ENCODE measurements at places on chromosomes 1 and 21.

DNA sequence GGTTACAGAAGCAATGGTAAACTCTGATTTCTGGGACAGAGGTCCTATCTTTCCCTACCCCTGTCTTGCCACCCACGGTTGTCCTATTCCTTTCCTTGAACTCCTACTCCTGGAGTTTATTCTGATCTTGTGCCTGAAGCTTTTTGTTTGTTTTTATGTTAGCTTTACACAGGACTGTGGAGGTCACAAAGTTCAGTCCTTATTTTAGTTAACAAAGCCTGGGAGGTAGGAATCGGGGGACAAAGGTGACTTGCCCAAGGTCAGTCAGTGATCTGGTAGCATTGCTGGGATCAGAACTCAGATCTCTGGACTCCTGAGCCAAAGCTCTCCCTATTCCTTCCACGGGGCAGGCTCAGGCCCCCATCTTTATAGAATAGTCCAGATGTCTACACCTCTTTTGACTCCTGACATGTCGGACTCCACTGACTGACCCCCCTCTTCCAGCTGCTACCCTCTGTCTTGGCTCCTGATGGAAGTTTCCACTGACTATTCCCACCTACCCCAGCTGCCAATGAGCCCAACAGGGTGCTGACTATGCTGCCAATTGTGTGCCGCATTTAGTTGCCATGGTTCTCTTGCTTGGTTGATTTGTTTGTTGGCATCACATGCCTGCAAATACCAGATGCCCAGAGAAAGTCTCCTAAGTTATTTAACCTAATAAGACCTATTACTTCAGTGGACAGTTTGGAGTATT is 9.9 kb downstream of the F5 start:
- no peaks in the 10 kb centered on the region for H3K36me3 ChIP-seq
- no peak overlapping the region for H3K4me3 ChIP-seq
- H3K27ac ChIP-seq: no peak overlapping the region
- no peak for DNase-seq
- H3K27me3 ChIP-seq: no peaks in the 10 kb centered on the region

- H3K36me3 ChIP-seq: no peaks in the 10 kb centered on the region
- H3K27ac ChIP-seq: no peak overlapping the region
- no peaks in the 10 kb centered on the region for H3K27me3 ChIP-seq
- no peak for DNase-seq
- H3K4me1 ChIP-seq: no peaks in the 10 kb centered on the region
These were observed 38.2 kb upstream of the PIGC start for GRCh38 chr1:172482044-172482443.

GRCh38 chr1:15799004-15799867 is 8.2 kb downstream of the UQCRHL start:
- H3K27me3 ChIP-seq: no peaks in the 10 kb centered on the region
- peak; percentile 59 for DNase-seq
- no peak overlapping the region for H3K4me3 ChIP-seq
- H3K36me3 ChIP-seq: no peaks in the 10 kb centered on the region
- no peak overlapping the region for H3K27ac ChIP-seq

GRCh38 chr1:7444363-7444762 is 326.7 kb upstream of the VAMP3 start:
- no peak overlapping the region for H3K27ac ChIP-seq
- no peak overlapping the region for H3K4me3 ChIP-seq
- no peaks in the 10 kb centered on the region for H3K36me3 ChIP-seq
- H3K4me1 ChIP-seq: no peaks in the 10 kb centered on the region
- no peak for DNase-seq

DNA sequence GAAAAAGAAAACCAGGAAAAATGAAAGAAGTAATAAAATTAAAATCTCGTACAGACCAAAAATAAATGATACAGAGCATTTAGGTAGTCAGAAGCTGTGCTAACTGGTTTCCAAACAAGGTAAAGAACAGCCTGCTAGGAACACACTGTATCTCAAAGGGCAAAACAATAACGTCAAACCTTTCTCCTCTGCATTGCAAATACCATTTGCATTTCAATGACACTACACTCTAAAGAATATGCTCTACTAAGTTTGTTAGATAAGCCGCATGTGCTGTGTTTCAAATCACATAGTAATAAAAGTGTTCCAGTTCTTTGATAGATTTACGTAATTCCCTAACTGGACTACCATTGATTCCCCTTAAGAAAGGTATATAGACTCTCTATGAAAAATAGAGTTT is 648.8 kb downstream of the PLA2G4A start:
- no peak overlapping the region for H3K4me3 ChIP-seq
- no peak for DNase-seq
- no peaks in the 10 kb centered on the region for H3K4me1 ChIP-seq
- H3K27me3 ChIP-seq: no peaks in the 10 kb centered on the region
- no peaks in the 10 kb centered on the region for H3K36me3 ChIP-seq

GRCh38 chr1:94678202-94678848 is 136.8 kb upstream of the F3 start:
- no peak for DNase-seq
- H3K27me3 ChIP-seq: no peaks in the 10 kb centered on the region
- H3K27ac ChIP-seq: no peak overlapping the region
- H3K36me3 ChIP-seq: no peaks in the 10 kb centered on the region
- peaks cover 3% of the 10 kb centered on the region for H3K4me1 ChIP-seq

- H3K4me3 ChIP-seq: no peak overlapping the region
- no peaks in the 10 kb centered on the region for H3K36me3 ChIP-seq
- no peaks in the 10 kb centered on the region for H3K4me1 ChIP-seq
These were observed 87.3 kb downstream of the HSF2BP start for GRCh38 chr21:43571976-43572375.

Data from ovary (tissue), 10 donors.